ENCODE measurements at places on chromosomes 5 and 9.

GRCh38 chr5:61327760-61328753 lies 4.0 kb upstream of the ZSWIM6 start:
- no peak for DNase-seq

DNA sequence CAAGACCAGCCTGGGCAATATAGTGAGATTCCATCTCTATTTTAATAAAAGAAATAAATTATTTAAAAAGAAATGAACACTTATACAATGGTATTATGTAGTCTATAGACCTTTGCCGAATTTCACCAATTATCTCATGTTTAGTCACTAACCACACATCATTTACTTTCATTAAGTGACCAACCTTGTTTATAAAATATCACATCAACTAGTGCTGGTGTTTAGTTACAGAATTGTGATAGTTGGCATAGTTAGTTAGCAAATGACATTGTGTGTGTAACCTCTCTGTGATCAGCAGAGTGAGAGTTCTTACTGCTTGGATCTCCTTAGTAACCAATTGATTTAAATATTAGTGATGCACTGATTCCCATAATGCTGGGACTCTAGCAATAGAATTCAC lies 71.8 kb downstream of the PRR16 start:
- DNase-seq = no peak

DNA sequence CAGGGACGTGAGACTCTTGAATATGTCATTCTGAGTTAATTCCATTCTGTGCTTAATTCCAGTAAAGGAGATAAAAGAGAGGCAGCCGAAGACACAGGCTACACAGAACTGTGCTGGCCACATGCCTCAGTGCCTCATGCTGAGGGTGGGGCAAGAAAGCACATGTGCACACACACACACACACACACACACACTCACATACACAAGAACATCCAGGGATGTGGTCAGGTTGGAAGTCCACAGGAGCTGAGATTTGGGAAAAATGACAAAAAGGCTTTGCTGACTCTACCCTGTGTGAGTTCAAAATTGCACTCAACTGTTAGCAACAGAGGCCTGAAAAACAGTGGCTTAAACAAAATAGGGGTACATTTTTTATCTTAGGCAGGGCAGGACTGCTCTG lies 40.5 kb downstream of the ALG2 start:
- DNase-seq = no peak

- DNase-seq = no peak
These were observed 534.5 kb downstream of the BNC2 start for GRCh38 chr9:16335788-16336580.

DNA sequence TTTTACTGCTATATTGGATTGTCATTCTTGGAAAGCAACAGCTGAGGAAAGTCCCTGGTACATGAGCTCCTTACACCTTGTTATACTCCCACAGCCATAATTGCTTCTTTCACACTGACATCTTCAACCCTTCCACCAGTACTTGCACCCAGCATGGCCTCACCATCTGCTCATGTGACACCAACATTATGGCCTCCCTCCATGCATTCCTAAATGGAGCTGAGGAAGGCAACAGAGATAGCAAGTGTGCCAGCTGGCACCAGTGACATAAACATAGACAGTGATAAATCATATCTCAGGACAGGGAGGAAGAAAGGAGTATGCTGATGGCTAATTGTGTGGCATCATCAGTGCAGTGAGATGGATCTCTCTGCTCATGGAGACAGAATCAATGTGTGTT lies 119.5 kb downstream of the BAAT start:
- no peak for DNase-seq

DNA sequence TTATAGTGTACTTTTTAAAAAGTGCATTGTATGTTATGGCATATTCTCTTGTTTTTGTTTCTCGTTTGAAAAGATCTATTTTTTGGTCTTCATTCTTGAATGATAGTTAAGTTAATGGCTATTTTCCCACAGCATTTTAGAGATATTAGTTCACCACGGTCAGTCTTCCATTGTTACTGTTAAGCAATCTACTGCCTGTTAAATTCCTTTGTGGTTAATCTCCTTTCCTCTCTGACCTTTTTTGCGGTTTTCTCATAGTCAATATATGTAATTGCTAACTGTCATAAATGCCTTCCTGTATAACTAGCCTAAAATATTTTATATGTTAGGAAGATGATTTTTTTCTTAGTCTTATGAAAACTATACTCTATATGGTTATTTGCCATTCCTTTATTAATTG lies 250.8 kb upstream of the FBXL7 start:
- DNase-seq = no peak

DNA sequence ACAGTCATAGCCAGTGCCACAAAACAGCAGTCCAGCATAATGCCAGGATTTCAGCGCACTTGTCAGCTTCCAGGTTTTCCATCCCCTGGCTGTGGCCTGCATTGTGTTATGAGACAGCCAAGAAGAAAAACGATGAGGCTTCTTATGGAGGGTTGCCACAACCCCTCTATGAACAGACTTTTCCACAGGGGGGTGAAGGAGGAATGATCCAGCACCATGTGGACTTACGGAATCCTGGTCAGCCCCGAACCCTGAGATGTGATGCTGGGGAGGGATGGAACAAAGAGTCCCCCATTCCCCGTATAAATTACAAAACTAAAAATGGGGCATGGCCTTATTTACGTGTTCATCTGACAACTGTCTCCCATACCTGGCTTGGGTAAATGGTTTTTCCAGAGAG lies 32.6 kb downstream of the FAXDC2 start:
- no peak for DNase-seq

- DNase-seq = peak; percentile 80
These were observed at the start of gene MAN2A1 for GRCh38 chr5:109689740-109690241. MAN2A1 (plus strand) TSS chr5:109689927; CDS start chr5:109690418, 491 bp downstream.

- DNase-seq = peak; percentile 54
These were observed at the start of gene PBX3 for GRCh38 chr9:125747053-125747764. PBX3 (plus strand) TSS chr9:125747373.

GRCh38 chr5:58770136-58770535 lies 187.3 kb downstream of the RAB3C start:
- no peak for DNase-seq

- DNase-seq = no peak
These were observed 7.6 kb upstream of the AOPEP start for GRCh38 chr9:94718936-94719335.

- no peak for DNase-seq
These were observed 64.9 kb downstream of the ZNF354C start for GRCh38 chr5:179124853-179125788.

DNA sequence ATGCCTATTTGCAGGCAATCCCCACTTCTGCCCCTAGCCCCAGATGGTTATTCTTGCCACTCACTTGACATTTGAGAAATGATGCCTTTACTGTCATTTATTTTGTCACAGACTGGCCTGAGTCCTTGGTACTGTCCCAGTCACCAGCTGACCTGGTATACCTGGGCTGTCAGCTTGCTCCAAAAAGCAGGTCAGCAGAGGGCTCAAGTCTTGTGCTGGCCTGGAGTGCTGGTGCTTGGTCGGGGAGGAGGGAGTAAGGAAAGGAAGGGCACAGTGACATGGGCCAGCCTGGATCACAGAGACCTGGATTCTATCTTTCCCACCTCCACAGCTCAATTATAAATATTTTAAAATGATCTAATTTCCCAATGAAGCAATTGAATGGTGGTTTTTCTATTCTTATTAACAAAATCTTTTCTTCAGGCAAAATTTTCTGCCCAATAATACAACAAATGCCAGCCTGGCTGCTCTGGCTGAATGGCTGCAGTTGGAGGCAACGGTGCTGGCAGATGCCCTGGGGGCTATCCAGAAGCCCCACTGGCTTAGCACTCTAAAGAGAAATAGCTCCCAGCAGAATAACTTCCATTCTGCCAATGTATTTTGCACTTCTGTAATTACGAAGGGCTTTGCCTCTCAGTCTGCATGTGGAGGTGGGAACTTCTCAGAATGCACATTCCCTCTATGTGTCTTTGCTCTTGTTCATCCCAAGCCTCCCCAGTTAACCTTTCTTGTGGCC lies 160.6 kb downstream of the GADD45G start:
- no peak for DNase-seq

GRCh38 chr5:67015541-67016191 lies 180.9 kb downstream of the CD180 start:
- no peak for DNase-seq

DNA sequence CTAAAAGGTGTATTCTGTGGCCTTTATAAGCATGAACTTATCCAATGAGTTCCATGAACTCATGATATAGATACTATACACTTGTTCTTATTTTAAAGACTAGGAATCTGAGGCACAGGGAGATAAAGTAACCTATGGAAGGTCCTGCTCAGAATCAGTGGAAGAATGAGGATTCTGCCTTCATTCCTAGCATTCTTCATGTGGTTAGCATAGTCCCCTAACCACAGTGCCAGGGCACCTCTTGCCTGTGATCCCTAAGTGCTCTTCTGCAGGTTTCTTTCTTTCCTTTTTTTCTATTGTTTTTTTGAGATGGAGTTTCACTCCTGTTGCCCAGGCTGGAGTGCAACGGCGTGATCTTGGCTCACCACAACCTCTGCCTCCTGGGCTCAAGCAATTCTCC lies 174.1 kb downstream of the C9orf152 start:
- DNase-seq = no peak

GRCh38 chr9:125284855-125285254 lies 23.2 kb downstream of the GAPVD1 start:
- no peak for DNase-seq

GRCh38 chr9:89412951-89413350 lies 85.0 kb downstream of the SEMA4D start:
- DNase-seq = no peak

DNA sequence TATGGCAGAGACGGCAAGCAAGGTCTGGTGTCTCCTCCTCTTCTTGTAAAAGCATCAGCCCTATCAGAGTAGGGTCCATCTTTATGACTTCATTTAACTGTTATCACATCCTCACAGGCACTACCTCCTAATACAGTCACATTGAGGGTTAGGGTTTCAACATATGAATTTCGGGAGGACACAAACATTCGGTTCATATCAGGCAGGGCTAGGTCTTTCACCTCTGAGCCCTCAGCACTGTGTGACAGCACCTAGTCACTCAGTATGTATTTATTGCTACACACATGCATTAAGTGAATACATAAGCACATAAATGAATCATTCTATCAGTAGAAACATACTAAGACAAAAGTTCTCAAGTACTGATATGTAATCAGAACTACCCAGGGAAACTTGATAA lies 9.4 kb upstream of the BTF3 start:
- DNase-seq = no peak

GRCh38 chr5:65728218-65728617 lies 6.2 kb downstream of the NLN start:
- DNase-seq = no peak

GRCh38 chr5:118529361-118530144 lies 458.8 kb downstream of the DTWD2 start:
- DNase-seq = no peak

- no peak for DNase-seq
These were observed 26.2 kb upstream of the APC start for GRCh38 chr5:112711436-112711835.

DNA sequence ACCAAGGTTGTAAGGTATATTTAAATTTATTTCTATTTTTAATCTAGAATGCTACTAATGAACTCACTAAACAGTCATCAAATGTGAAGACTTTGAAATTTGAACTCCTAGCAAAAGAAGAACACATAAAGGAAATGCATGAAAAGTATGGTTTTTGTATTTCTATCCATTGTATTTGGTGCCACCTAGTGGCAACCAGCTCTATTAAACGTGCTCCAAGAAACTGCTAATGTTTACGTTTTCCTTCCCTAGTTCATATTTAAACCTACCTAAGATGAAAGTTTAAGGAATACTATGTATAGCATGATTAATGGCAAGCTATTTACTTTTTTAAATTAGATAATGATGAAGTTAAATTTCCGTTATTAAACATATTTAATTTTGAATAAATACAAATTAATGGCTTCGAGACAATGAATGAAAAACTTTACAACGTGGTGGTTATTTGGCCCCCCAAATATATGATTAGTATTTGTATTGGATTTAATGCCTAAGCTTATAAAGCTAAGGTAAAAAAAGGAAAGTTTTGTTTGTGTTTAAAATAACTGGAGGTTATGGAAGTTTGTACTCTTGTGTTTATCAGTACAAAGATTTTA lies 115.9 kb upstream of the SH3GL2 start:
- no peak for DNase-seq

GRCh38 chr5:109868737-109869136 lies 179.0 kb downstream of the MAN2A1 start:
- no peak for DNase-seq

DNA sequence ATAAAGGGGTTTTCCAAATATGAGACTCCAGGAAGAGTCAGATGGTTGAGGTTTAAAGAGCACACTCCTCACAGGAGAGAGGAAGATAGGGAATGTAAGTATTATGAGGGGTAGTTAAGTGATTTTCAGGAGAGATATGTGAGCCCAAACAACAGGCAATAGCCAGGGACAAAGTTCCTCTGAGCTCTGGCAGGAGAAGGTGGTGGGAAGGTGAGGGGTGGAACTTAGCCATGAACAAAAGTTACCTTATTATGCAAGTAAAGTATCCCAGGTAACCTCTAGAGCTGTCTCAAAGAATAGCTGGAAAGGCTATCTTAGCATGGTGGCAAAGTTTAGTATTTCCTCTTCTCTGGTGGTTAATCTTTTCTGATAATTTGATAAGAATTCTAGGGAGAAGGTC lies 450.5 kb upstream of the PTPRD start:
- no peak for DNase-seq

DNA sequence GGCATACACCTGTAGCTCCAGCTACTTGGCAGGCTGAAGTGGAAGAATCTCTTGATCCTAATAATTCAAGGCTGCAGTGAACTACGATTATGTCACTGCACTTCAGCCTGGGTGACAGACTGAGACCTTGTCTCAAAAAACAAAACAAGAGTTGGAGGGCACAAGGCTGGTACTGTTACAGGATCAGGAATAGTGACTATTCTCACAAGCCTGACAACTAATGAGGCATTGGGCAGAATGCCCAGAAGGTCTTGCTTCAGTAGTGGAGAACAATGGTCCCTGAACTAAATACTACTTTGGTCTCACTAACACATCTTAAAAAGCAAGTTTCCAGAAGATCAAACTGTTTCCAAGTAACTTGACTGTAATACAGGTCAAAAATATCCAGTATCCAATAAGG lies 182.9 kb upstream of the RFX3 start:
- DNase-seq = no peak

- DNase-seq = no peak
These were observed 63.2 kb downstream of the LHX2 start for GRCh38 chr9:124074746-124075145.

- DNase-seq = no peak
These were observed 162.1 kb downstream of the ARL15 start for GRCh38 chr5:54148067-54148845.

- DNase-seq = no peak
These were observed 868.0 kb upstream of the CTNND2 start for GRCh38 chr5:12772276-12772675.

GRCh38 chr5:171848486-171848885 lies 62.9 kb downstream of the SMIM23 start:
- DNase-seq = no peak

Data from stimulated activated CD8-positive, alpha-beta memory T cell treated with anti-CD3 and anti-CD28 coated beads, Interleukin-7, amount 100 ng/mL, for 4 hours (primary cell).